ENCODE measurements at places on chromosomes 5 and 9. TPM values are rescaled to one million over a fixed set of nuclear protein-coding genes. Genes with fewer than 3 reads are reported as not detected.

The TNFSF8 gene
- 8.1 TPM for total RNA-seq

DNA sequence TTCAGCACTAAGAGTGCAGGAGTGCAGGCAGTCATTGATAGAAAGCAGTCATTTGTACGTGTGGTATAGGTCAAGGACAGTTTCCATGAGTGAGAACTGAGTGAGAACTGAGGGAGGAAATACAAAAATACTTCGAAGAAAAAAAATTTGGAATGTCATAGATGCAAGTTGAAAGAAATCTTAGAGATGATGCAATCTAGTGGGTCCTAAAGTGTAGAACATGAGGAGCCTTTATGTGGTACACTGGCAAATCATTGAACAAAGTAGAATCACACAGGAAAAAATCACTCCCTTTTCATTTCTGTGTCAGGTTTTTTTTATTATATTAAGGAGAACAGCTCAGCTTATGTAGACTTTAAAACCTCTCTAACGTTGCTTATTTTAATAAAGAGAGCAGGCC, 26.4 kb upstream of the SLC1A1 start:
- DNase-seq = no peak

- no peak for DNase-seq
Observed at GRCh38 chr5:81401266-81401665, 7.3 kb upstream of the ACOT12 start.

- no peak for DNase-seq
Observed at GRCh38 chr5:27810458-27810857, 772.1 kb upstream of the CDH9 start.

DNA sequence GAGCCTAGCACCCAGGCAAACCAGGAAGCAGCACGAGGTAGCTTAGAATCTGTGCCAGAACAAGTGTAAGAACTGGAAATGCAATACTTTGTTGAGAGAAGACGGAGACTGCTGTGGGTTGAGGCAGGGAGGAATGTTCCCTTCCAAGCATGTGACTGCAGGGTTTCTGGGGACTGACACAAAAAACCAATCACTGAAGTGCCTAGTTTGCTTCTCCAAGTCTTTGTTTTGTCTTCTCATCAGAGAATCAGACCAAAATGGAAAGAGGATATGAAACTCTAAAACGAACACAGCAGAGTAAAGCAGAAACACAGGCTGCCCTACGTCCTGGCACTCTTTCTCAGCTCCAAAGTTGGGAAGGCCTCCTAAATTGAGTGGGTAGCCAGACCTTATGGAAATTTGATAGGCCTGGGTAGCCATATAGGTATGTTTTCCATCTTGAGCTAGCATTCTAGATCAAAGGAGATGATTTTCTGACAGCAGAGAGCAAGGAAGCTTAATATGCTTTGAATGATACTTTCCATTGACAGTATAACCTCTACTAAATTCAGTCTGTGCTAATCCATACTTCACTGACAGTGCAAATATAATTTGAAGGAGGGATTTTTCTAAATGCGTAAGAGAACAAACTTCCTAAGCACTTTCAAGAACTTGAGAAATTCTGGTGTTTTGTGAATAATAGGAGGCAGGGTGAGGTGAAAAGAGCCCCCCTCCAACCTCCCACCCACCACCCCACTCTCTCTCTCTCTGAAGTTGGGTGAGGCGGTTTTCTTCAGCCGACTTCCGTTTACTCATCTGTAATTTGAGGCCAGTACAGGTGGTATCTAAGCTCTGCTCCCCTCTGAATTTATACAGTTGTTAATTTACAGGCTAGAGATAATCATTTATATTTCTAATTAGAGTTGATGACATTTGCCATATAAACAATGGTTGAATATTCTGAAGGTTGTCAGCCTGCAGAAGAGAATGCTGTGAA, 5.5 kb downstream of the ADRB2 start:
- peak; percentile 40 for DNase-seq

The MVB12B gene
- total RNA-seq = 31.8 TPM

- DNase-seq = no peak
Observed at GRCh38 chr5:112923148-112923917, 1.3 kb upstream of the REEP5 start.

The IL5 gene
- not detected for total RNA-seq

The PCDHAC1 gene
- 2.5 TPM for total RNA-seq

DNA sequence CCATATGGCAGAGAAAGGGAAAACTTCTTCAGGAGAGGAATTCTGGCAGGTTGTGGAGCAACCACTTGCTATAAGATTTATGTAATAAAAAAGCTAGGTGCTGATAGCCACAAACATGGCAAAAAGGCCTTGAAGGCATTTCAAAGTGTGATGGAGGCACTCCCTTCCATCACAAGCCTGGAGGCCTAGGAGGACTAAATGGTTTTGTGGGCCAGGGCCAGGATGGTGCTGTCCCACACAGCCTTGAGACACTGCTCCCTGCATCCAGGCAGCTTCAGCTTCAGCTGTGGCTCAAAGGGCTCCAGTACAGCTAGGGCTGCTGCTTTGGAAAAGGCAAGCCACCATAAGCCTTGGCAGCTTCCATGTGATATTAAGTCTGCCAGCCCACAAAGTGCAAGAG, 632.8 kb downstream of the BRINP1 start:
- no peak for DNase-seq

DNA sequence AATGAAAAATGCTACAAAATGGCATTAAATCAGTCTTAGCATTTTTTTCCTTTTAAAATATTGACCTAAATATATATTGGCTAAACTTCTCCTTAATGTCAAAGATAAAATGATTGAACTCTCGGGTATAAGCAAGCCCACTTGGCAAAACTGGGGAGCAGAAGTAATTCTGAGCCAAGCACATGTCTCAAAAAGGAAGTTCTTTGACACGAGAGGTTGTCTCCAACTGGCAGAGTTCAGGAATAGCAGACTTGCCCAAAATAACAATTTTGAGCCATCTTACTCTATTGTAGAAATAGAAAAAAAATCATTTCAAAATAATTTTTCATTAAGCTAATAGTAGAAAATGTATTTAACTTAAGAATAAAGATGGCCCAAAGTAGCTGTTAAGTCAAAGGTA, 10.4 kb upstream of the MLLT3 start:
- DNase-seq = no peak

The SARDH gene
- 6.5 TPM for total RNA-seq

DNA sequence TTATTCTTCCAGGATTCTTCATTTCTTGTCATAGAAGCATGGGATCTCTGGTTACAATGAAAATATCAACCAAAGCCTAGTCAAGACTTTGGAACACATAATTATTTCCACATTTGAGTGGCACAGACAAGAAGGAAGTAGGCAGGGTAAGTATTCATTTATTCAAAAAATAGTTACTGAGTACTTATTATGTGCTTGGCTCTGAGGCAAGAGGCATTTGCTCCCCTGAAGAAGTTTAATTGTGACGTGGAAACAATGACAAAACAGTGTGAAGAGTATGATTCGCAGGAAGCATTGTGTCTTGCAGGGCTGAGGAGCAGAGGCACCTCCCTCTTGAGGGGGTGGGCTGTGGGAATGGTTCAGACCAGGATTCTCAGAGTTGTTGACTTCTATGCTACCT, 45.0 kb upstream of the TNFSF15 start:
- no peak for DNase-seq

The SHOC1 gene
- total RNA-seq = not detected

GRCh38 chr5:14009575-14009974, 65.1 kb upstream of the DNAH5 start:
- no peak for DNase-seq

The ARSI gene
- 7.5 TPM for total RNA-seq

DNA sequence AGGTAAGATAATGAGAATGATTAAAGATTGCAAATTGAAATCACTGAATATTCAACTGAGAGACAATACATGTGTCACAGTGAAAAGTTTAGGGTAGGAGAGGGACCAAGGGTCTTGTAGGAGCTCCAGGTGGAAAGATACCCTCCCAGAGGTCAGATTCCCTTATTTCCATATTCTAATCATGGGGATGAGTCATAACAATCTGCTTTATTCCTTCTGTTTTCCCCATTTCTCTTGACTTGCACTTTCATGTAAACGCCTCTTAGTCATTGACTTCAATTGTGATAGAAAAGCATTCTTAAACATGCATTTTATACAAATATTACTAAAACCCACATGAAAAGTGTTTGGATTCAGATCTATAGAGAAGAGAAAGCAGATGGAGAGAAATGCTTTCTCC, 81.3 kb upstream of the CTSL start:
- DNase-seq = no peak

DNA sequence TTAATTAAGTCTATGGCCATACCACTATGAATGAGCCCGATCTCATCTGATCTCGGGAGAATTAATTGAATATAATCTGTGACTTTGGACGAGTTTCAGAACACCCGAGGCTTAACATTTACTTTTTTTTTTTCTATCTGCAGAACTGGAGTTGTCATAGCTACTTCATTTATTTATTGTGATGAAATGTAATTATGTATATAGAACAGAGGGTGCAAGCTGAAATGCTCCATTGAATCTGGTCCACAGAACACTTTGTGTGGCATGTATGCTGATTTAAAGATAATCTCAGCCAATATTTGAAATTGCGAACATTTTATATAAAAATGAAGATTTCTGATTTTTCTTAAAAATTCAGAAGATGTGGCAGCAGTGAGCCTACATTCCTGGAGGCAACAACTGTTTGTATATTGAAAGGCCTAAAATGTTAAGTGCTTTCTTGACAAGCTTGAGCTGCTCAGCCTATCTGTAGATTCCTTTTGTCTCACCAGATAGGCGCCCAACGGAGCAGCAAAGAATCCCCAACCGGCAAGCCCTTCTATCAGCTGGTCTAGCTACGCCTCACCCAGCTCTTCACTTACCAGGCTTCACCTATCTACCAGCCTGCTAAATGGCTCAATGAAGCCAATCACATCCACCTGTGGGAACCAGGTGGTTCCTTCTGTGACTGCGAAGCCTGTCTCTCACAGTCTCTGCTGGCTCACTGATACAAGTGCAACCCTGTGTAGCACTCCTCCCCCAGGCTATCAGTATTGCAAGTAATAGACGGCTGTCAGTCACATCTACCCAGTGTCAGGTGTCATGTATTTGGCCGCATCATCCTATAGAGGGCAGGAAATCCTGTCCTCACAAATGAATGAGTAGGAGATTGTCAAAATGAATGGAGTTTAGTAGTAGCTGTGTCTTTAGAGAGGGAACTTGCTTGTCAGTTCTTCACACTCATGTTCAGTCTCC, 170.6 kb upstream of the MRPS30 start:
- no peak for DNase-seq

- no peak for DNase-seq
Observed at GRCh38 chr5:6637022-6637421, 3.8 kb downstream of the SRD5A1 start.

All from tibial nerve (tissue), 4 donors.